ENCODE measurements at places on chromosomes 4 and X.

GRCh38 chr4:15254236-15254880, 173.5 kb upstream of the C1QTNF7 start:
- H3K4me1 ChIP-seq: no peaks in the 10 kb centered on the region
- no peak overlapping the region for H3K27ac ChIP-seq
- no peak overlapping the region for H3K4me3 ChIP-seq
- no peaks in the 10 kb centered on the region for H3K36me3 ChIP-seq
- DNase-seq: no peak
- no peaks in the 10 kb centered on the region for H3K27me3 ChIP-seq

DNA sequence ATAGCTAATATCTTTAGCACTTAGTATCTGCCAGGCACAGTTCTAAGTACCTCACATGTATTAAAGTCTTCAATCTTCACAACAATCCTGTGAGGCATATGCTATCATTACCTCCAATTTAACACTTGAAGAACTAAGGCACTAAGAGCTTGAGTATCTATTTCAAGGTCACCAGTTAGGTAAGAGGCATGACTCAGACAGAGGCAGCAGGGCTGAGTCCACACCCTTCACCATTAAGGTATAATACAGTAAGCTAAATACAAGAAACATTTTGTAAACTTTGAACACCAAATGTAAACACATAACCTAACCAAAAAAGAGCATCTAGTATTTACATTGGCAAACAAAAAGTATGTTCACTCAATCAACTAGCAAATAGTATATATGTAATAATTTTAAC, 1410.9 kb downstream of the PCDH18 start:
- no peaks in the 10 kb centered on the region for H3K4me1 ChIP-seq
- DNase-seq: no peak
- no peaks in the 10 kb centered on the region for H3K36me3 ChIP-seq
- no peak overlapping the region for H3K4me3 ChIP-seq
- no peak overlapping the region for H3K27ac ChIP-seq
- H3K27me3 ChIP-seq: no peaks in the 10 kb centered on the region

- H3K4me3 ChIP-seq: no peak overlapping the region
- DNase-seq: no peak
- peaks cover 8% of the 10 kb centered on the region for H3K4me1 ChIP-seq
- H3K27me3 ChIP-seq: no peaks in the 10 kb centered on the region
These were observed 11.4 kb upstream of the SORCS2 start for GRCh38 chr4:7180938-7181337.

GRCh38 chr4:108725457-108725856, 37.4 kb downstream of the ETNPPL start:
- DNase-seq: no peak
- H3K36me3 ChIP-seq: peaks cover 2% of the 10 kb centered on the region
- H3K27me3 ChIP-seq: no peaks in the 10 kb centered on the region
- H3K4me3 ChIP-seq: no peak overlapping the region
- no peak overlapping the region for H3K27ac ChIP-seq

Measured in activated CD8-positive, alpha-beta T cell treated with anti-CD3 and anti-CD28 coated beads for 36 hours (primary cell).